Kidney (tissue), 22 donors: ENCODE measurements at places on chromosomes 6 and 20. TPM values are rescaled to one million over a fixed set of nuclear protein-coding genes. Genes with fewer than 3 reads are reported as not detected.
A peak's percentile ranks its signal among the peaks of the same experiment; 100 is the strongest.

ZNF335 gene
- 22.3 TPM for total RNA-seq

CDC40 gene
- 24.6 TPM for total RNA-seq

RAD21L1 gene
- not detected for total RNA-seq

SAMD10 gene
- 7.9 TPM for total RNA-seq

DNA sequence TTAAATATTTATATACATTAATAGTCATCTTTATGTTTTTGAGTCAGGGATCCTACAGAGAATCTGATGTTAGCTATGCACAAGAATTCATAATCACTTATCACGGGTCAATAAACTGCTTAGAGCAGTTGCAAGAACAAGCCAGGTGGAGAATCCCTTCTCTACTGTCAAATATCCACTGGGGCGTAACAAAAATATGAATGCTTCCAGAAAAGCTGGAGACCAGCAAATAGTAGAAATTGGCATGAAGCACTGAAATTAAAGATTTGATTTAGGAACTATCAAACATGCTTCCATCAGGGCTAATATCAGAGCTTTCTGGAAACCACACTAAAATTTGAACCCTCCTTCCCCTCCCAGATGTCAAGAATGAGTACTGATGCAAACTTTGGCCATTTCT is 37.3 kb downstream of the ADGRG6 start:
- H3K36me3 ChIP-seq: no peaks in the 10 kb centered on the region
- H3K27me3 ChIP-seq: no peaks in the 10 kb centered on the region
- DNase-seq: no peak
- no peak overlapping the region for H3K4me3 ChIP-seq
- H3K27ac ChIP-seq: no peak overlapping the region

DNA sequence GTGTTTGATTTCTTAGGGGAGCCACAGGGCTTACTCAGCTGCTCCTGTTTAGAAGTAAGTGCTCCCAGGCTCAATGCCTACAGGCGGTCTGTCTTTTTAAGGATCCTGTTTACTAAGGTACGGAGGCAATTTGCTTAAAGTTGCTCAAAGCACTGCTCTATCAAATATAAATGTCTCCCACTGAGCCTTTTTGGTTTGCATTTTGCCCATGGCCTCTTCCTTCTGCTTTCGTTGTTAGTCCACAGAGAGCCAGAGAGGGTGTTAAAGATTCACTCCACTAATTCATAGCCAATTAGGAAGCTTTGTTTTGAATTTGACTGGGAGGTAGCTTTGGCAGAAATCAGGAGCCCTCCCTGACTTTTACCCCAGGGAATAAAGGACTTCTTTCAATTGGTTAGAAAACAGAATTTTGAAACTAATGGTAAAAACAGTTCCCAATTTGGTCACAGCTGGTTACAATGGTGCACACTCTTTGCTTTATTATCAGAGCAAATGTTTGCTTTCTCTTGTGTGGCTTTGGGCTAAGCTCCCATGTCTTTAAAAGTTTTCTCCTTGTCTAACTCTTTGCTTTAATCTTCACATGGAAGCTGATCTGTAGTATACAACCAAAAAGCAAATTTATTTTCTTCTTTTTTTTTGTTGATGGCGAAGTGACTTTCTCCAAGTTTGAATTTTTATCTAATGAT is 126.2 kb downstream of the IMPG1 start:
- no peak for DNase-seq
- H3K27ac ChIP-seq: no peak overlapping the region
- H3K4me3 ChIP-seq: no peak overlapping the region
- no peaks in the 10 kb centered on the region for H3K4me1 ChIP-seq
- H3K36me3 ChIP-seq: no peaks in the 10 kb centered on the region

GRCh38 chr20:42373049-42373448 is 754.9 kb upstream of the CHD6 start:
- no peaks in the 10 kb centered on the region for H3K27me3 ChIP-seq
- no peaks in the 10 kb centered on the region for H3K4me1 ChIP-seq
- no peak overlapping the region for H3K4me3 ChIP-seq
- H3K36me3 ChIP-seq: no peaks in the 10 kb centered on the region
- no peak for DNase-seq

- no peaks in the 10 kb centered on the region for H3K27me3 ChIP-seq
- H3K4me3 ChIP-seq: no peak overlapping the region
- no peak for DNase-seq
These were observed 30.7 kb upstream of the NANP start for GRCh38 chr20:25654487-25654886.

DNA sequence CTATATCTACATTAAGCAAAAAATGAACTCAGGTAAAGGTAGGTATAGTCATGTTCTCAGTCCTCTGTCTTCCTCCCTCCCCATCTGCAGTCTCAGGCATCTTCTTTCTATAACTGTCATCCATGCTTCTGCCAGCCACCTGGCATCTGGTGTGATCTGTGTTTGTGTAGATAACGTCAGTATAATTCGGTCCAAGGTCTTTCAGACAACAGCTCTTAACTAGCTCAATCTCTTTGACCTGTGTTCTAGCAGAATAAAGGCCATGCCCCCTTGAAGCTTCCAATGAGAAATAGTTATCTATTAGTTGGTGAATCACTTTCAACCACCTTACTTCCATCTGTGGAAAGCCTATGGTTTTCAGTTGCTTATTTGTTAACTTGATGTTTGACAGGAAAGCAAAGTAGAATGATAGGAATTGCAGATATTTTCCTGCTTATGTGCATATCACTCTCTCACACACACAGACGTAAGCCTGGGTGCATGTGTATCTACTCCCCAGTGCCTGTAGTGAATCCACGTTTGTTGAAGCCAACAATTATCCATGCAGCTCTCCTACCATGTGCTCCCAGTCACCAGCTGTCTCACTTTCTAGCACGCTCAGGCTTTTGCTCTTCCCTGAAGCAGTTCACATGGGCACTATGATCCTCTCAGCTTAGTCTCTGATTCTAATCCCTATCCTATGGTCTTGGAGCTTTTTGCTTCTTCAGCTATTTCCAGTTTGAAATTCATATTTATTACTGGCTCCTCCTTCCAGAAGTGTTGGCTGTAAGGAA is 433.7 kb upstream of the MANEA start:
- no peak for DNase-seq
- no peak overlapping the region for H3K4me3 ChIP-seq
- H3K27ac ChIP-seq: no peak overlapping the region
- no peaks in the 10 kb centered on the region for H3K4me1 ChIP-seq
- no peaks in the 10 kb centered on the region for H3K36me3 ChIP-seq

- DNase-seq: peak; percentile 12
- no peaks in the 10 kb centered on the region for H3K36me3 ChIP-seq
- no peak overlapping the region for H3K27ac ChIP-seq
- H3K4me1 ChIP-seq: no peaks in the 10 kb centered on the region
- H3K27me3 ChIP-seq: no peaks in the 10 kb centered on the region
- no peak overlapping the region for H3K4me3 ChIP-seq
These were observed 106.3 kb downstream of the CENPW start for GRCh38 chr6:126446248-126446647.

- no peak overlapping the region for H3K4me3 ChIP-seq
- no peak for DNase-seq
- H3K36me3 ChIP-seq: peaks cover under 1% of the 10 kb centered on the region
These were observed 46.2 kb downstream of the CDS2 start for GRCh38 chr20:5172903-5173463.

DNA sequence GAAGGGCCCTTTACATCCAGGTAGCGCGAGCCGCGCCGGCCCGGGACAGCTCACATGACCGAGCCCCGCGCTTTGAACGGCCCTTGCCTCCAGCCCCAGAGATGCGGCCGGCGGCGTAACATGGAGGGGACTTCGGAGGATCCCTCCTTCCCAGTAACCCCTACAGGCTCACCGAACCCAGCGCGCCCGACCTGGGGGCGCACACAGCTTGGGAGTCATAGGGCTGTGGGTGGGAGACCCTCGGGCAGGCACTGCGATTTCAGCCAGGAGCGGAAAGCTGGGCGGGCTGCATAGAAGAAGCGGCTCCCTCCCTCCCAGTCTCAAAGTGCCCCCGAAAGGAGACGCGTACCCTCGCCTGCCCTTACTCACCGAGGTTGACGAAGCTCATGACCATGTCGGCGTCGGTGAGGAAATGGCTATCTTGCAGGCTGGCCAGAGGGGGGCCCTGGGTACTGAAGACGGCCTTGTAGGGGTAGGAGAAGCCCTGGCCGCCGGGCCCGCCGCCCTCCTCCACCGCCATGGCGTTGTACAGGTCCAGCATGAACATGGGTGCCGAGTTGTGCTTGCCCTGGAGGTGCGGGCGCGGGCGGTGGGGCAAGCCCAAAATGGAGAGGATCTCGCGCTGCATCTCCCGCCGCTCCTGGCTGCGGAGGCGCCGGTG is 975 bp downstream of the BMP7 start:
- no peaks in the 10 kb centered on the region for H3K4me1 ChIP-seq
- peak overlapping the region; percentile 41 for H3K4me3 ChIP-seq
- H3K36me3 ChIP-seq: no peaks in the 10 kb centered on the region
- DNase-seq: no peak
- no peaks in the 10 kb centered on the region for H3K27me3 ChIP-seq
- no peak overlapping the region for H3K27ac ChIP-seq

- H3K27me3 ChIP-seq: no peaks in the 10 kb centered on the region
- H3K4me3 ChIP-seq: no peak overlapping the region
- DNase-seq: no peak
These were observed 157.9 kb downstream of the CD83 start for GRCh38 chr6:14275493-14275851.

- H3K36me3 ChIP-seq: no peaks in the 10 kb centered on the region
- no peak overlapping the region for H3K4me3 ChIP-seq
- DNase-seq: no peak
- no peak overlapping the region for H3K27ac ChIP-seq
These were observed 46.6 kb downstream of the TPBG start for GRCh38 chr6:82410151-82410648.

DNA sequence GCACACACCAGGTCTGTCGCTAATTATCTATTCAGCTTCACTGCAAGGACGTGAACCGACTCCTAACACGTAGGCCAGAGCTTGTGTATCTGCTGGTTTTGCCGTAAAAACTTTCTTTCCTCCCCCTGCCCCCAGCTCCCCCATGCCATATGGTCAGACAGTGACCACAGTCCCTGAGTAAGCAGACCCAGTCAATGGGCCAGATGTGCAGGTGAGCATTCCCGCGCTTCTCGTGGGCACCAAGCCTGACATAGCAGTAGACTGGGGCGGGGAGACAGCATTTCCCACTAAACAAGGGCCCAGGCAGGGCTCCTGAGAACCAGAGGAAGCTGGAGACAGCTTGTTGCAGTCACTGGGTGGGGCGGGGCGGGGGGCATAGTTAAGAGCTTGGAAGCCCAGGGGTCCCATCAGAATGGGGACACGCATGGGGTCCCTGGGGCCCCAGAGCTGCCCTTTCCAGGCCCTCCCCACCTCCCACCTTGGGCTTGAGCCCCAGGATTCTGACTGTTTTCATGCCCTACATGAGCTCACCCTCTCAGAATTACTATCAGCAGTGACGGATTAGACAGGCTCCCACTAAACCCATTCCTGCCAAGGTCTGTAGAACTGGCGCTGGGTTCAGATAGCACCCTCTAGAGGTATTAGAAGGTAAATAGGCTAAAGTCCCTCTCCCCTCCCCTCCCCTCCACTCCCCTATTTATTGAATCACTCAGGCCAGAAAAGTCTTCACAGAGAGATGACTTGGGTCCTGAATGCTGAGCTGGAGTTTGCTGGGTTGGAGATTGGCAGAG is 51.8 kb downstream of the CDH26 start:
- H3K27me3 ChIP-seq: no peaks in the 10 kb centered on the region
- H3K4me1 ChIP-seq: no peaks in the 10 kb centered on the region
- H3K36me3 ChIP-seq: no peaks in the 10 kb centered on the region

- no peak overlapping the region for H3K4me3 ChIP-seq
- DNase-seq: no peak
These were observed 54.1 kb downstream of the CDS2 start for GRCh38 chr20:5180933-5181332.

DNA sequence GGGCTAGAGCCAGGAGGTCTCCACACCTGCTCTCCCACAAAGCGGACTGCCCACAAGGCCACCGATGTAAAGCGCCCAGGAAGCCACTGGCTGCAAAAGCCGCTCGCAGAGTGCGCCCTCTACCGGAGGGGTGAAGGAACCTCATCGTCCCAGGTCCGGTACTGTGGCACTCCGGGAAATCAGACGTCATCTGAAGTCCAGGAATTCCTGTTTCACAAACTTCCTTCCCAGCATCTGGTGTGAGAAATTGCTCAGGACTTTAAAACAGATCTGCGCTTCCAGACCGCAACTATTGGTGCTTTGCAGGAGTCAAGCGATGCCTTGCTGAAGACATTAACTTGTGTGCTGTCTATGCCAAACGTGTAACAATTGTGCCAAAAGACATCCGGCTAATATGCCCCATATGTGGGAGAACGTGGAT is 115.1 kb upstream of the ARID1B start:
- H3K36me3 ChIP-seq: no peaks in the 10 kb centered on the region
- no peaks in the 10 kb centered on the region for H3K4me1 ChIP-seq
- DNase-seq: no peak
- H3K27me3 ChIP-seq: no peaks in the 10 kb centered on the region
- H3K4me3 ChIP-seq: no peak overlapping the region
- H3K27ac ChIP-seq: no peak overlapping the region

DNA sequence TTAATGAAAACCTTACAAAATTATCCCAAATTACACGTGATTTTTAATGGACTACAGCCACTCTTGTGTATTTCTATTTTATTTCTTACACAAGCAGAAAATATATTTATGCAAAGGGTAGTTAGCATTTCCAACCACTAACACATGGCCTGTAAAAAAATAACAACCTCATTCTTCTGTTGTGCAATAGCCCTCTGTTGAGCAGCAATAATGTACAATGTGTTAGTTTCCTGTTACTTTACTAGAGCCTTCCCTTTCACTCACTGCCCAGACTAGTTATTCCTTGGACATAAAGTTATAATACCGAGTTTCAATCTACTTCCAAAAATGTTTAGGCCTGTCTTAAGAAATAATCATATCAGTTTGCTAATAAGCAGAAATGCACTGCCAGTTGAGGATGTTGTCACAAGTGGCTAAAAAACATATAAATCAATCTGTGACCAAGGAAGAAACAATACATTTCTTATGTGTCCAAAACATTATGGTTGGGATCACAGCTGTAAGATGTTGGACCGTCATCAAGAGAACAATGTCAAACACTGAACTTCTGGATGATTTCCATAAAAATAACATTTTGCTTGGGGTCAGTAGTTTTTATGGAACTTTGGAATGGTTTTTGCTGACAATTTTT is 73.6 kb upstream of the RNF146 start:
- H3K4me1 ChIP-seq: no peaks in the 10 kb centered on the region
- DNase-seq: no peak
- no peak overlapping the region for H3K4me3 ChIP-seq
- no peaks in the 10 kb centered on the region for H3K27me3 ChIP-seq
- no peaks in the 10 kb centered on the region for H3K36me3 ChIP-seq
